ENCODE measurements at places on chromosomes 12 and 14. TPM values are rescaled to one million over a fixed set of nuclear protein-coding genes. Genes with fewer than 3 reads are reported as not detected.

- no peak for DNase-seq
These were observed 1.5 kb downstream of the HOXC6 start for GRCh38 chr12:54029529-54030441.

DCN gene
- polyA plus RNA-seq, result 532 TPM

PCNX4 gene
- polyA plus RNA-seq, result 79.5 TPM

ENDOU gene
- polyA plus RNA-seq, result 0.46 TPM

- DNase-seq, result no peak
These were observed 211.8 kb downstream of the BMP4 start for GRCh38 chr14:53744857-53745256.
